ENCODE measurements at places on chromosomes 7 and 10.
A peak's percentile ranks its signal among the peaks of the same experiment; 100 is the strongest.

GRCh38 chr7:148172920-148173319, 417.6 kb upstream of the C7orf33 start:
- no peak for DNase-seq

GRCh38 chr7:86748843-86749719, 105.4 kb downstream of the GRM3 start:
- no peak for DNase-seq

DNA sequence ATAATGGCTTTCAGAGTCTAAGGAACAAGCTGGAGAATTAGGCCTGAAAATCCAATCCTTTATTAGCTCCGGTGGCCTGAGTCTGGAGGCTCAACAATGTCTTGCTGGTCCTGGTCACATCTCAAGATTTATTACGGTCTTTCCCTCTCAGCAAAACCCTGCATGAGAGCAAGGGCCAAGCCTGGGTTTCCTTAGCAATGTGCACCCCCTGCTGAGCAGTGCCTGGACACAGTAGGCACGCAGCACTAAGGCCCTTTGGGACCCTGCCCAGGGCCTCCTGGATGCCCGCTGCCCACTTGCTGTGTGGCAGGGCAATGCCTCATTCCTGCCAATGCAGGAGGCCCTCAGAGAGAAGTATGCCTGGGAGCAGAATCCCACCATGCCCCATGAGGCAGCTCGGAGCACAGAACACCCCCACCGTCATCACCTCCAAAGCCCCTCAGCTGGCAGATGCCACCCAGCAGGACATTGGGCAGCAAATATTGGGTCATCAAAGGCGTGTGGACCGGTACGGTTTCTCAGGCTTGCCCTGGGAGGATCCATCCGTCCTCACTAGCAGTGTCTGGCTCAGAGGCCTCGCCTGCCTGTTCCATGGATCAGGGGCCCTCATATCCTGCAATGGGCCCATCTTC, 156.4 kb downstream of the OAT start:
- no peak for DNase-seq

GRCh38 chr10:69093933-69094332, 6.0 kb downstream of the SRGN start:
- DNase-seq, result no peak

DNA sequence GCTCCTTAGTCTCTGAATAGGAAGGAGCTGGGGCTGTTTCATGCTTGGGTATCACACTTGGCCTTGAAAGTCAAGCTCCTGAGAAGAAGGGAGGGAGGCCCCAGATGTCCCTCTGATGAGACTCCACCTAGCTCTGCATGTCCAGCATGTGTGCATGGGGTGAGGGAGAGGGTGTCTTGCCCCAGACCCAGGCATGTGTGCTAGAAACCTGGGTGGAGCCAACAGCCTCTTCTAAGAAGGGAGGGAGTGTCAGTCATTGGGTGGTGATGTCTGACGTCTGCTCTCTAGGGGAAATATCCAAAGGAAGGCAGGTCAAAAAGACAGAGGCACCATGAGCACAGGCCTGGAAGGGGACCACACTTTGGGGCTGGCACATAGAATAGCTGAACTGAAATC, 159.0 kb downstream of the CDH23 start:
- DNase-seq, result no peak

DNA sequence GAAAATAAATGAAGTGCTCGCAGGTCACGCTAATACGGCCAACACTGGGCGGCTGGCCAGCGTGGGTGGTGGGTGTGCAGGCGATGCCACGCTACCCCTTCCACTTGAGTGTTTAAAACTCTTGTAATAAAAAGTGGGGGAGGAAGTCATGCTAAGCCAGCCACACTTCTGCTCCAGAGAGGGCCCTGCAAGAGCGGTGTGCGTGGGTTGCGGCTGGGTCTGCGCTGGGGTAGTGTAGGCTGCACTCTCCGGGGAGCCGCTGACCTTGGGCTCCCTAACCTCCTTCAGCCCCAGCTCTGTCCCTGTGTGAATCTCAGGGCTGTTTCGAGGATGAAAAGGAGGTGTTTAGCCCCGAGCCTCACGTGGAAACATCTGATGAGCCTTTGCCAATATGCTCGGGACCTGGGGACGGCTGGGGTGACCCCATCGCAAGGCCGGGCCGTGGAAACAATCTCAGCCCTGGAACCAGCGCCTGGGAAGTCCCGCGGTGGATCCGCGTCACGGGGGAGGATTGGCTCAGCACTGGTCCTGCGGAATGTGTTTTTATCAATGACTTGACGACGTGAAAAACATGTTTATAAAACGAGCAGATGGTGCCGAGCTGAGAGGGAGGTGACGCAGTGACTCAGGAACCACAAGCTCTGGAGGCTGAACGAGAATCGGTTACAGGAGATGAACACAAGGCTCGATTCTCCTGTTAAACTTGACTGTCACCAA, 278.5 kb downstream of the DNAJB6 start:
- DNase-seq, result peak; percentile 28

DNA sequence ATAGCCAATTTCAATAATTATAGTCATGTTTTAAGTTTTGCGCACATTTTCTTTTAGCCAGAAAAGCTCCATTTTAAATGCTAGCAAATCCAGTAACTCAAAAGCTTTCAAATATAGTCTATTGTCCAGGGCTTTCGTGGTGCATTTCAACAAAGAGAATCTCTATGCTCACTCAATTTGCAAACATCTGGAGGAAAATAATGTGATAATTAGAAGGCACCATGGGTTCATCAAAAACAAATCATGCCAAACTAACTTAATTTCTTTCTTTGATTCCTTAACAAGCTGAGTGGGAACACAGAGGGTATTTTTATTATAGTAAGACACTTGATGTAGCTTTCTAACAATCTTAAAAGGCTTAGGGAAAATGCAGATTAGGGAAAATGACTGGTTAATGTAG, 179.8 kb downstream of the NXPH1 start:
- DNase-seq, result no peak

DNA sequence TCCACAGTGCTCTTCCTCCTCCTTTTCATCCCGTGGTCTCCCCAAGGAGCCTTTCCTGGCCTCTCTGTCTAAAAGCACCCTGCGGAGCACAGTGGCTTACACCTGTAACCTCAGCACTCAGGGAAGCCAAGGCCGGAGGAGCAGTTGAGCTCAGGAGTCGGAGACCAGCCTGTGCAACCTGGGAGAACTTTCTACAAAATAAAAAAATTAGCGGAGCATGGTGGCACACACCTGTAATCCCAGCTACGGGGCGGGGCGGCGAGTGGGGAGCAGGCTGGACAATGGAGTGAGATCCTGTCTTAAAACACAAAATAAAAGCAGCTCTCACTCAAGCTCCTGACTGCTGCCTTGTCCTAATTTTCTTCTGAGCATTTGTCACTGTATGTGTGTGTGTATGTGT, 1.4 kb upstream of the COBL start:
- DNase-seq, result no peak

DNA sequence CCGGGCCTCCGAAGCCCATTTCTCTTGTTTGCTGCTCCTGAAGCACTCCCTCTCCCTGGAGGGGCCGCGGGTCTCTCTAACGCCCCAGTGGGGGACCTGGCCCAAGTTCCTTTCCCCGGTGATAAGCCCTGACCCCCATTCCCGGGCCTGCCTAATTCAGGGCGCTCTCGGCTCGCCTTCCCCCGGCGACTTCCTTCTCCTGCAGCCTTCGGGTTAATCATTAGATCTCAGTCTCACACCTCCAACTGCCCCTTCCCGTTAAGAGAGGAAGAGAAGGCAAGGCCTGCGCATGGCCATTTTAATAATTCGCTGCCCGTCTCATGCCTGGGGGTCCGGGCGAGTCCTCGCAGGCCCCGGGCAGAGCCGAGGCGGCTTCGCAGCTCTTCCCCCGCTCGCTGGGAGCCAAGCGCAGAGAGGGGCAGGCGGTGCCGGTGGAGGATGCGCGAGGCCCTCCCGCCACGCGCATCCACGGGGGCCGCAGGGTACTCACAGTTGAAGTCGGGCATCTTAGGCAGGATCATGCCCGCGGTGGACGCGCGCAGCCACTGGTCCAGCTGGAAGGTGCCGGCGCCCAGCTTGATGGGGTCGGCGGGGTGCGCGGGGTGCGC, 1.2 kb downstream of the MNX1 start:
- DNase-seq, result no peak

GRCh38 chr7:139075031-139075652, 34.4 kb downstream of the ZC3HAV1 start:
- DNase-seq, result peak; percentile 80

DNA sequence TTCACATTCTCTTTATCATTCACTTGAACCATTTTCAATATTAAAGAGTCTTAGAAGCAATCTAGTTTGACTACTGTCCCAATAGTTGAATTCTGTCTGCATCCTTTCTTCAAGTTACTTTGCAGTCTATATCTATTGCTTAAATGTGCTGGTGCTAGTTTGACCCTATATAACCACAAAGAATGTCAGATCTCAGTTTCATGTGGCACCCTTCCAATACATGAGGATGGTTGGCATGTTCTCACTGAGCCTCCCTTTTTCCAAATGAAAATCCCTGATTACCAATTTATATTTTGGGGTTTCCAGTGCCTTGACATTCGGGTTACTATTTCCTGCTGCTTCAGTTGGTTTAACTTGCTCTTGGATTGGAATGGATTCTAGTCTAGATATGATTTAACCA, 292.7 kb downstream of the EXOC4 start:
- no peak for DNase-seq

- DNase-seq, result no peak
Observed at GRCh38 chr7:23184709-23185359, 3.0 kb downstream of the NUP42 start.

GRCh38 chr7:142409471-142409870, 151.6 kb upstream of the PRSS58 start:
- no peak for DNase-seq

- DNase-seq, result no peak
Observed at GRCh38 chr10:132746801-132747625, 38.9 kb downstream of the NKX6-2 start.

- no peak for DNase-seq
Observed at GRCh38 chr10:88828310-88828709, 23.3 kb downstream of the ANKRD22 start.

- no peak for DNase-seq
Observed at GRCh38 chr10:117860823-117861222, 185.9 kb downstream of the RAB11FIP2 start.

GRCh38 chr10:33326933-33327332, 7.5 kb downstream of the NRP1 start:
- DNase-seq, result no peak

GRCh38 chr10:119026301-119027110, 3.0 kb upstream of the NANOS1 start:
- no peak for DNase-seq

DNA sequence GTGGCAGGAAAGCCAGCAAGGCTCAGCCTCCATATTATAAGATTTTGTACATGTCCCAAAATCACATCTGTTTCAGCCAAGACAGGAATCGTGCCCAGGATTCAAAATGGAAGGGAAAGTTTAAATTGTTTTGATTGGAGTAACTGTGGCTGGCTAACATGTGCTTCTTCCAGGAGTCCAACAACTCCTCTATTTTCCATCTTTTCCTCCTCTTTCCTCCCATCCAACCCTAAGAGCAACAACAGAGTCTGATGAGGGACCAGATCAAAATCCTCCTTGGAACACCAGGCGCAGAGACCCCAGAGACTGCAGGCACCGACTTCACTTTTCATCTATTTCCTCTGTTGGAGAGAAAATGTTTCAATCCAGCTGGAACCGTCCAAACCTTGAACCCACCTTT, 36.0 kb upstream of the SVIL start:
- no peak for DNase-seq

DNA sequence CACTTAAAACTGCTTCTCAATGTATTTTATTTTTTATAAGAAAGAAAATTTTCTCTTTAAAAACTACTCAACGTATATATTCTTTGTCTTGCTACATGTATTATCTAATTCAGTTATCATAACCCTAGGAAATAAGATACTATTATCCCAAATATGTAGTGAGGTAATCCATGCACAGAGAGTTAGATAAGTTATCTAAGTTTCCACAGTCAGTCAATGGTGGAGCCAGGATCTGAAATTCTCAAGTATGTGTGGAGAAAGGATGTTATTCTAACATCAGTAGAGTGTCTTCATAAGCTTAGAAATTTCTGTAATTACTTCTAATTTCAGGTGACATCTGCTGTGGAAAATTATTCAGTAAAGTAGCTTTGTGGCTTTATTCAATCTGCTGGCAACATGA, 239.9 kb downstream of the CSTF2T start:
- DNase-seq, result no peak

- DNase-seq, result no peak
Observed at GRCh38 chr7:151176401-151176800, 8.9 kb upstream of the GBX1 start.

GRCh38 chr10:81909453-81909852, 34.5 kb downstream of the NRG3 start:
- DNase-seq, result no peak

DNA sequence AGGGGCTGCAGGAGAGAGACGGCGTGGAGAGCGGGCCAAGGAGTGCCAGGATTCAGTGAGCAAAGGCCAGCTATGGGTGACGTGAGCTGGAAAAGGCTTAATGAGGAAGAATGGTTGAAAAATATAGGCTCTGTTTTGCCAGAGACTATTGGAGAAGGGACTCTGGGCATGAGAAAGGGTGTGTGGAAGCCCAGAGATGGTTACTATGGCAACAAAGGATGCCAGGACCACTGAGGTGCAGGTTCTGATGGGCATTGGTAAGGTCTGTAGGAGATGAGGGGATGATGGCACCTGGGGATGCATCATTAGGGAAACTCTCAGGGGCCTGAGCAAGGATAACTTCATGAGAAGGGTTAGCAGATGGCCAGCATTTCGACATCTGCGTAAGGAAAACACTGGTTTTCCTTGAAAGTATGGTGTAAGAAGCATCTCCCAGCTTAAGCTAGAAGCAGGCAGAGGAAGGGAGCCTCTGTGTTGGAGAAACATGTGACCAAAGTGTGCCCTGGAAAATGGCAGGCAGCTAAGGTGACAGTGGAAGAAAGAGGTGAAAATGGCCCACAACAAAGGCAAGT, 21.6 kb upstream of the FAM180A start:
- no peak for DNase-seq

DNA sequence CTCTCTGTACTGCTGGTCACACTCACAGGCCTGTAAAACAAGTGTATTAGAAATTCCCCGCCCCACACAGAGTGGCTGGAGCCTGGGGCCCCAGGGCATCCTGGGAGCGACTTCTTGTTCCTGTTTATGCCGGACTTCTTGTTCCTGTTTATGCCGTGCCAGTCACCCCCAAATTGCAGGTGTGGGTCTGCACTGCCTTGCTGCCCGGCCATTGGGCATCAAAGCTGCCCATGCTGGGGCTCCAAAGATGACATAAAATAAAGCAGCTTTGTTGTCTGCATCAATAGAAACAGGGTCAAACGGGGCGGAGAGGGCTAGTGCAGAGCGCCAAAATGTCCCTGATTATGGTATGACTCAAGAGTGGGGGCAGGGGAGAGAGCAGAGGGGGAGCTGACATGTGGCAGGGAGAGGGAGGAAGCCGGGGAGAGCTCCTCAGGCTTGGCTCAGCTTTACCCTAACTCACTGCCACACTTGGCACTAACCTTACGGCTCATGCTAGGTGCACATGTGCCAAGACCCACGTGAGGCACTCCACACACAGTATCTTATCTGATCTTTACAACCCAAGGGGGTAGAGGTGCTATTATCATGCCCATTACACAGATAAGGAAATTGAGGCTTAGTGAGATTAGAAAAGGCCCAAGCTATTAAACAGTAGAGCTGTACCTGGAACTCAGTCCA, 98.4 kb downstream of the PIP4K2A start:
- peak; percentile 32 for DNase-seq

Data from CD4-positive, alpha-beta memory T cell (primary cell).